G401 (cell line): ENCODE measurements at places on chromosomes 12 and 14.

DNA sequence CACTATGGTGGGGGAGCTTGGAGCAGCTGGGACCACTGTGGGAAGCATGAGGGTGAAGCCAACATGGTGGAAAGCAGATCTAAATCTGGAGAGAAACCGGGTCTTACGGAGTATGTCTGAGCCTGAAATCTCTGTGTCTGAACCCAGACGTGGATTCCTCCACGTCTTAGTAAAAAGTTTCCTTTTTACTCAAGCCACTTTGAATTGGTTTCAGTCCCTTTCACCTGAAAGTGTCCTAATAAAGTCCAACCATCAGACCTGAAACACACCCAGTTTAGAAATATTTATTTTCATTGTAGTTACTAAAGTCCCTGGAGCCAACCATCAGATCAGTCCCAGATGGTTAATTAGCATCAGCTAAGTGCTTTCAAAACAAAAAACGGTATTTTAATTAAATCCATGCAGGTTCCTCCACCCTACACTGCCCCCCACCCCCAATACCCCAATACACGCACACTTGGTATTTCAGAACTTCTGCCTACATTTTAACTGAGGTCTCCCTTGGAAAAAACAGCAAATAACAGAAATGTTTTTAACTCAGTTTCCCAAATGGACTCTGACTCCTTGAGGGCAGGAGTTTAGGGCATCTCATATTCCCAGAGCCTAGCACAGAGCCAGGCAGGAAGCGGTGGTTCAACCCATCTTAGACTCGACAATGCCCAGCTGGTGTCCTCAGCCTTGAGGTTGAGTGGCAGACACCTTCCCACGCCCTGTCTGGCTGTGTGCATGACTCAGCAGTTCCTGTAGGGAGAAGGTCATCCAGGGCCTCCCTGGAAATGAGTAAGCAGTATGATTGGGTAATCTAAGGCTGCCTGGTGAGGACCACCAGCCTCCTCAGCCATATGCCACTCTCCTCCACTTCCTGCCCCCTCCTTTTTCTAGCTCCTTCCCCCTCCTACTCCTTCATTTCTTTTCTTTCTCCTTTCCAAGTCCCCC is 175.8 kb downstream of the TTC8 start:
- peak; percentile 54 for DNase-seq

DNA sequence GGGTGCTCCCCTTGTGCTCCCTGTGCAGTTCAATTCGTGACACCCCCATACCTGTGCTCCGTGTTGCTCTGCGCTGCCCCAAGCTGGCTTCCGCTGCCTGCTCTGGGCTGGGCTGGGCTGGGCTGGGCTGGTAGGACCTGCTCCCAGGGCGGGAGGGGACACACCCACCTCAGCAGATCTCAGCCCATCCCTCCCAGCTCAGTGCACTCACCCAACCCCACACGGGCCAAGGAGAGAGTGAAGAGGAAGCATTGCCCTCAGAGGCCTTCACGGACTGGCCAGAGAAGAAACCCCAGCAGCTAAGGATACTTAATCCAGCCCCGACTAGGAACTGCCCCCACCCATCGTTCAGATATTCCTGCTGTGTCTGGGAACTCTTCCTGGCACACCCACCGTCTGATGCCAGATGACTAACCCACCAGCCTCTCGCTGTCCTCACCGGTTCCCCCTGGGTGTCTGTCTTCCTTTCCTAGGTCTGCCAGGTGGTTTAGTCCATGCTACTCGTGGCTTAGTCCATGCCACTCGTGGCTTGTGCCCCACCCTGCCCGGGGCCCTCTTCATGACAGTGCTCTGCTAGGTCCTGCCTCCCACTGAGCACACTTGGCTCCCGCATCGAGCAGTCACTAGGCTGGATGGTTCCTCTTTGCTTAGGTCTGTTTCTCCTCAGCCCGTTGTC is at the start of gene LPAR5:
Gene LPAR5 (minus strand): TSS at position 104 of the 676 bp plus-strand sequence. CDS start 14,711 bp downstream, outside the sequence.
- DNase-seq, result no peak

GRCh38 chr12:52366738-52367485 is at the start of gene KRT85:
Gene KRT85, minus strand, starts transcription at chr12:52367481. Its CDS starts 76 bp downstream, at chr12:52367405.
- DNase-seq, result no peak

- DNase-seq, result no peak
These were observed 65.7 kb upstream of the CCDC196 start for GRCh38 chr14:66420251-66421006.

DNA sequence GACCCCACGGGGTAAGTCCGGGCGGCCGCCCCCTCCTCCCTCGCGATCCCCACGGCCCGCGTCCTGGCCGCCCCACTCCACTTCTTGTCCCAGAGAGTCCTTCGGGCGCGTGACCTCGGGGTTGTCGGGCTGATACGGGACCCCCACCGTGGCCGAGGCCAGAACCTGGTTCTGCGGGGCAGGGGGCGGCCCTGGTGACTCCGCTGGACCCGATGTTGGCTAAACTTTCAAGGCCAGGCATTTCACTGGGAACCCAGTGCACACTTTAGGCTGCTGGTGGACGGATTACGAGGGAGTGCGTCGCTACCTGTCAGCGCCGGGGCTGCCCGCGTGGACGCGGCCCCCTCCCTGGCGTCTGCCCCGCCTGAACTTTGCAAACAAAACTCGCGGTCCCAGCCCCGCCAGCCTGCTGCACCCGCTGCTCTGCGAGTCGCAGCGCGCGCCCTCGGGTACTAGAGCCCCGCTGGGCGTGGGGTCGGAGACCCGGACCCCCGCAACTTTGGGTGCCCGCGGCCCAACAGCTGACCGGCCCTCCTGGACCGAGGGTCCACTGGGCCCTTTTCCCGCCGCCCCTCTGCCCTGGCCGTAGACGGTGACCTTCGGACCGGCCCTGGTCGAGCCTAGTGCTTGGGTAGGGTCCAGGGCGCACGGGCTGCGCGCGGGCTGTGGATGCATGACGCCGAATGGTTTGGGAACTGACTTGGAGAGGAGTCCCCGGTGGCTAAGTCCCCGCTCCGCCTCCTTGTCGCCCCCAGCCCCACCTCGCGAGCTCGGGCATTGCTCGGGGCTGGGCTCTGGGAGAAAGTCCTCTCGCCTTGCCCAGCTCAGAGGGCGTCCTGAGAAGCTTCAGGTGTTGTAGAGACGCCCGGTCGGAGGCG is 624 bp downstream of the RIN3 start:
- DNase-seq, result no peak
